Type B pancreatic cell (in vitro differentiated cells): ENCODE measurements at places on chromosomes 12 and 14. TPM values are rescaled to one million over a fixed set of nuclear protein-coding genes. Genes with fewer than 3 reads are reported as not detected.

GRCh38 chr14:58701604-58702003 lies 63.8 kb downstream of the DACT1 start:
- no peak overlapping the region for H3K27ac ChIP-seq
- no peak overlapping the region for H3K4me3 ChIP-seq
- H3K4me1 ChIP-seq = peaks cover 61% of the 10 kb centered on the region
- H3K27me3 ChIP-seq = no peaks in the 10 kb centered on the region
- H3K36me3 ChIP-seq = no peaks in the 10 kb centered on the region

DNA sequence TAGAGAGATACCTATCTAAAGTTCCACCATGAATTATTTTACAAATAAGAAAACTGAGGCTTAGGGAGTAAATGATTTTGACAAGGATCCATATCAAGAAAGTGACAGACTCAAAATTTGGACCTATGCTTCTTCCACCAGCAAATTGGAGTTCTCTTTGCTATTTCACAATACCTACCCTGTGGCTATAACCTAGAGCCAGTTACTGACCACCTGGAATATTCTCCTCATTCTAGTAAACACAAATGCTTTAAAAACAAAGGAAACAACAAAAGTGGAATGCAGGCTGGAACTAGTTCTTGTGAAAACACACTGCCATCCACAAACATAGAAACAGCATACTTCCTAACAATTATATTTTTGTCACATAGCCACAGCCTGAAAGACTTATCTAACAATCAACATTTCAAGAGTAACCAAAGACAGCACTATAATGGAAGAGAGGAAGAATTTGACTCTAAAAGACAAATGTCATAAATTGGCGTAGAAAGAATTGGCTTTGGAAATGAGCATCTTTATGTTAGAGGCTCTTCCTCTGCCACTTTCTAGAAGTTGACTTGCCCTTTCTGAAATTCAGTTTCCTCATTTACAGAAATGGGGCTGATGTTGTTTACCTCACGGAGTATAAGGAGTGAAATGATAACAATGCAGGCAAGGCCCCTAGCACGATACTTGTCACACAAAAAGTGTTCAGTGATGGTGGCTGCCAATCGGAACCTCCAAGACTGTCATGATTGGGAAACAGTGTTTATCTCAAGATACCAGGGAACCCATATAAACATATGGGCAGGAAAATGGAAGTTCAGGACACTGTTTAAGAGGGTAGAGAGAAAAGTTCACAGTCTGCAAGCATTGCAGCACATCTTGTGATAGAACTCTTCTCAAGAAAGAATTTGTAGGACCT lies 138.6 kb upstream of the LGR5 start:
- H3K27ac ChIP-seq = no peak overlapping the region
- H3K27me3 ChIP-seq = no peaks in the 10 kb centered on the region
- no peak for DNase-seq
- H3K4me3 ChIP-seq = no peak overlapping the region
- H3K36me3 ChIP-seq = no peaks in the 10 kb centered on the region

DNA sequence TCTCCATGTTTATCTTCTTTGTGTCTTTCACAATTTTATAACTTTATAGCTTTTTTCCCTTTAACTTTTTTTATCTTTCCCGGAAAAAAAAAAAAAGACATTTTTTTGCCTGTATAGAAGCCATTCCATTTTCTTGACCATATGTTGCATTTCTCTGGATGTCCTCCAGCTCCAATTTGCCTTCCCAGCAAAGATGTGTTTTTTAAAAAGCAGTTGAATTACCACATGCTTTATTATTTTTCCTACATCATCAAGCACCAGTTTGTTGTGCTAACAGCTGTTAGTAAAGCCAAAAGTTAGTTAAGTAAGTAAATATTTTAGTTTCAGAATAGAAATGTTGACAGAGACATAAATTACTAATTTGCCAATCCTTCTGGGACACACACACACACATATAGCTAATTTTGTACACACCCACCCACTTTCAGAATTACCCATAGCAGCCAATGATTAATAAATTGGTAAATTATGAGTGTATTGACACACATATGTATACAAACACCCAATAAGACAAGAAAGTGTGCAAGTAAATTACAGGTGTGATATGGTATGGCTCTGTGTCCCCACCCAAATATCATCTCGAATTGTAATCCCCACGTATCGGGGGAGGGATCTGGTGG lies 118.3 kb downstream of the SLC38A6 start:
- no peak for DNase-seq
- H3K27me3 ChIP-seq = no peaks in the 10 kb centered on the region
- H3K27ac ChIP-seq = no peak overlapping the region
- no peaks in the 10 kb centered on the region for H3K36me3 ChIP-seq
- H3K4me3 ChIP-seq = no peak overlapping the region
- H3K4me1 ChIP-seq = peaks cover 39% of the 10 kb centered on the region

- H3K36me3 ChIP-seq = no peaks in the 10 kb centered on the region
- H3K27me3 ChIP-seq = peaks cover 38% of the 10 kb centered on the region
- H3K4me1 ChIP-seq = peaks cover 5% of the 10 kb centered on the region
- H3K4me3 ChIP-seq = no peak overlapping the region
- H3K27ac ChIP-seq = no peak overlapping the region
- DNase-seq = no peak
Measured at GRCh38 chr12:110813285-110813684, 33.5 kb upstream of the CCDC63 start.

DNA sequence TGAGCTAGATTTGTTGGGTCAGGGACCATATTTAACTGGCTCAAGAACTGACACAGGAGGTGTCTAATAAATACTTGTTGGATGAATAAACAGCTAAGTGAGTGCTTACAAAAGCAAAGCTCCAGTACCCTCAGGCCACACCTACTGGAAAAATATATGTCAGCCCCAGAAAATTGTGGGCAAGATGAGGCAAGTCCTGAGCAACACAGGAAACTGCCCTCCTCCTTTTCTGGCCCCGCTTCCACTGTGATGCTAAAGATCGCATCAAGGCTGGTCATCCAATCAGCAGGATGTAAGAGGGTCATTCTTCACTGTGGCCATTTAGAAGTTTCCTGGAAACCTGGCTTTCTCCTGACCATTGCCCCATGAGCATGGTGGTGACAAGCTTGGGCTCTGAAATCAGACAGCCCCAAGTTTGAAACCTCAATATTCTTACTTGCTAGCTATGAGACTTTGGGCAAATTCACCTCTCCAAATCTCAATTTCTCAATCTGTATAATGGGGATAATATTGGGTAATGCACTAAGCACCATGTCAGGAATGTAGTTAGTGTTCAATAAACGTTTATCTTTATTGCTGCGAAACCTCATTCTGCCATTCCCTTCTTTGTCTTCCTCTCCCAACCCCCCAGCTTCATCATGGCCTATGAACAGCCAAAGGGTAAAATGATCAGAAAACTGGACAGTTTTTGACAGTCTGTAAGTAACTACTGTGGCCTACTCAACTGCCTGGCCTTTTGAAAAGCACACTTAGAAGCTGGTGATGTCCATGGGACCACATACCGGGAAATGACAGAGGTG lies 139.3 kb upstream of the PZP start:
- no peaks in the 10 kb centered on the region for H3K4me1 ChIP-seq
- H3K27ac ChIP-seq = no peak overlapping the region
- H3K27me3 ChIP-seq = no peaks in the 10 kb centered on the region
- peaks cover 12% of the 10 kb centered on the region for H3K36me3 ChIP-seq

GRCh38 chr14:65502676-65503124 lies 90.2 kb downstream of the FUT8 start:
- no peak overlapping the region for H3K27ac ChIP-seq
- peaks cover 4% of the 10 kb centered on the region for H3K36me3 ChIP-seq
- no peak for DNase-seq
- no peaks in the 10 kb centered on the region for H3K27me3 ChIP-seq
- H3K4me1 ChIP-seq = peaks cover 15% of the 10 kb centered on the region
- no peak overlapping the region for H3K4me3 ChIP-seq

DNA sequence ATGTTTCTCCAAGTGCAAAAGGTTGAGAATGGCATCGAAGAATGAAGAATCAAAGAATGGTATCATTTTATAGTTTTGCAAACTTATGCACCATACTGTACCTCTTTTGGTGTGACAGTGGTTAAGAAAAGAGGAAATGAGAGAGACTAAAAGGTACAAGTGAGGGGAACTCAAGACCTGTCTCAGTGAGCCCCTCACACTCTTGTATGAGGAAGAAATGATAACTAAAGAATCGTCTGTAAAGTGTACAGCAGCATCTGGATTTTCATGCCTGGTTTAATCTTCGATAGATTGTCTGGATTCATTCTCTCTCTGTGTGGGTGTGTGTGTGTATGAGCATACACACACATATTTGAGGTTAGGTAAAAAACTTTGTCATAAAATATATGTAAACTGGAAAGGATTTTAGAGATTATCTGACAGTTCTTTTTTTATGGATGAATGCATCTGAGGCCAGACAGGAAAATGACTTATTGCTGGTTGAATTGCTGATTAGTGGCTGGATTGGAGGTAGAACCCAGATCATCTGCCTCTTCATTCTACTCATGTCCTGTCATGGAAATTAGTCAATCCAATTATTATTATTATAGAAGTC lies 16.0 kb upstream of the SLC38A2 start:
- no peak for DNase-seq
- H3K27me3 ChIP-seq = no peaks in the 10 kb centered on the region
- no peak overlapping the region for H3K27ac ChIP-seq

DNA sequence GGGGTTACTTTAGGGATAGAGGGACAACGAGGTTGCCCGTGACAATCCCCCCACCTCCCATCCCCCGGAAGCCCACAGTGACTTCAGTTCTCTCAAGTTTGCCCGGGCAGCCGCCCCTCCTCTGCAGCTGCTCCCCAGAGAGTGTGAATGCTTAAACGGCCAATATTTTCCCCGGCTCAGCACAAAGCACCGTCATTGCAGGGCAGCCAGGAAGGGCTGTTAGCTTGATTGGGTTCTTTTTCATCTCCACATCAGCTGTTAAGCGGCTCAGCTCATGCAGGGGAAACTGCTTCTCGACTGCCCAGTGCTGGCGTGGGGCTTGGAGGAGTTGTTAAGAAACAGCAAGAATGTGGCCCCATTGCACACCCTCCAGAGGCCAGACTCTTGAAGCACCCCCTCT lies 120.5 kb upstream of the NCOR2 start:
- H3K27ac ChIP-seq = no peak overlapping the region
- no peak for DNase-seq
- H3K36me3 ChIP-seq = peaks cover 3% of the 10 kb centered on the region
- no peak overlapping the region for H3K4me3 ChIP-seq
- peaks cover 59% of the 10 kb centered on the region for H3K4me1 ChIP-seq

DNA sequence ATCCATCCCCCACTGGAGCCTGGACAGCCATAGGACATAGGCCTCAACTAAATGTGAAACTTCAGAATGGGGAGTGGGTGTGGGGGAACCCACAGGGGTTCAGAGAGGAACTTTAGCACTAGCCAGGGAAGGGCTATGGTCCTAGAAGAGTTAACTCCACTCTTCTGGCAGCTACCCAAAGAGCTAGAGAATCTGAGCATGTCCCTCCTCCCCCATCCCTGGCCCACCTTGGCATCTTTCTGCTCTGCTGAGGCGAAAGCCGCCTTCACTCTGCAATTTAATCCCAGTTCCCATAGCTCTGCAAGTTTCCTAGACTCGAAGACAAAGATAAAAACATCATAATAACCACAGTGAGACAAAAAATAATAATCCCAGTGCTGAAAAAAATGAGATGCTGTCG lies 214.7 kb upstream of the RTL1 start:
- H3K27me3 ChIP-seq = peaks cover 17% of the 10 kb centered on the region
- H3K27ac ChIP-seq = no peak overlapping the region
- H3K4me3 ChIP-seq = no peak overlapping the region

GRCh38 chr12:28974883-28975282 lies 174.2 kb upstream of the FAR2 start:
- no peak overlapping the region for H3K4me3 ChIP-seq
- no peaks in the 10 kb centered on the region for H3K4me1 ChIP-seq
- peaks cover 3% of the 10 kb centered on the region for H3K27me3 ChIP-seq
- DNase-seq = no peak
- H3K36me3 ChIP-seq = peaks cover 4% of the 10 kb centered on the region
- H3K27ac ChIP-seq = no peak overlapping the region

GRCh38 chr12:128307791-128308190 lies 40.8 kb downstream of the TMEM132C start:
- H3K27me3 ChIP-seq = peaks cover 5% of the 10 kb centered on the region
- peaks cover 23% of the 10 kb centered on the region for H3K36me3 ChIP-seq
- no peak overlapping the region for H3K27ac ChIP-seq
- no peak for DNase-seq
- H3K4me3 ChIP-seq = no peak overlapping the region

DNA sequence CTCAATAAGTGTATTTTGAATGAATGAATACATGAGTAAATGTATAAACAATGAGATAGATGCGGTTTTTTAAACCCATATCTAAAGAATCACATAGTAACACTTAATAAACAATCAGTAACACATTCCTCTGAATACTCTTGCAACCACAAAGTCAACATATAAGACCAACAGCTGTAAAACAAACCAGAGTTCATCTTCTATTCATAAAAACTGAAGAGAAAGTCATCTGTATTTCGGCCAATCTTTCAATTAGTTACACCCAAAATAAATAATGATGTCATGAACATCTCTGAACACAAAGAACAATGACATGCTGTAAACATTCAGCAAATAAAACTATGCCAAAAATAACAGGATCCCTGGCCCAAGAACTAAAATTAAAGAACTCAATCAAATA lies 47.2 kb downstream of the ARMH4 start:
- no peak overlapping the region for H3K27ac ChIP-seq
- no peak overlapping the region for H3K4me3 ChIP-seq
- no peak for DNase-seq
- H3K36me3 ChIP-seq = no peaks in the 10 kb centered on the region
- H3K4me1 ChIP-seq = peaks cover 3% of the 10 kb centered on the region

DNA sequence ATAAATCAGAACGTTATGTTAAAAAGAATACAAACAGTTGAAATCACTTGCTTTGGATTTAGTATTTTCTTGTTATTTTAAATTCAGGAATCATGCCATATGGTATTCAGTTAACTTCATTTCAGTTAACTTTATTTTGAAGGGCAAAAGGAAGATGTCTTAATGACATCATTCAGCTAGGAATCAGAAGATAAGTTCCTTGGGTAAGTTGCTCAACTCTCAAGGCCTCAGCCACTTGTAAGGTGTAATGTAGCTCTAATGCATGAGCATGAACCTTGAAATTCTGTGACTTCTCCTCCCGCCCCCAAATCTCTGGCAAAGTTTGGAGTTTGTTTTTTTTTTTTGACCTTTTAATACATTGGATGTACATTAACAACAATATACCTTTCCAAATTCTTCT lies 42.6 kb downstream of the FRS2 start:
- peaks cover 58% of the 10 kb centered on the region for H3K4me1 ChIP-seq
- no peaks in the 10 kb centered on the region for H3K36me3 ChIP-seq
- DNase-seq = no peak
- H3K27ac ChIP-seq = no peak overlapping the region
- no peaks in the 10 kb centered on the region for H3K27me3 ChIP-seq

HOXC5 gene
- 1.9 and 56.9 TPM in 2 replicates for total RNA-seq

ERBB3 gene
- total RNA-seq = 76.5 and 176 TPM in 2 replicates

LMNTD1 gene
- total RNA-seq = 1.5 TPM in 1 of 2 replicates, not detected in the other

MYO1A gene
- 4.3 and 19.4 TPM in 2 replicates for total RNA-seq

SIX6 gene
- not detected in 2 replicates for total RNA-seq

ATP23 gene
- total RNA-seq = 5.2 and 9.7 TPM in 2 replicates
